ENCODE measurements at places on chromosomes 2 and 18.

GRCh38 chr2:179331061-179331460 lies 66.4 kb upstream of the SESTD1 start:
- no peaks in the 10 kb centered on the region for H3K36me3 ChIP-seq
- no peaks in the 10 kb centered on the region for H3K27me3 ChIP-seq
- H3K4me3 ChIP-seq: no peak overlapping the region
- no peak for DNase-seq

DNA sequence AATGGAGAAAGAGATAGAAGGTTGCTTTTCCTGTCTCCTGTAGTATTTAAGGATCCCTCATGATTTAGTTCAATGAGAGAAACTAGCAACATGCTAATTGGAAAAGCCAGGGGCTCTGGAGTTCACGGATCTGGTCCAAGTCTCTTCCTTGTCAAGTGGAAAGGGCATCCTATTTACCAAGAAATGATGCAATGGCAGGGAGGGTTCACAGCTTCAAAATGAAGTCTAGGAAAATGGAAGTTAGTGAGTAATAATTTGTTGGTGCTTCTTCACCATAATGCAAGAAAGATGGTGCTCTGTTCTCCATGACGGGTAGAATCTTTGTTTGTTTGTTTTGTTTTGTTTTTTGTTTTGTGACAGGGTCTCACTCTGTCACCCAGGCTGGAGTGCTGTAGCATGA lies 34.6 kb upstream of the SP3 start:
- H3K4me1 ChIP-seq: no peaks in the 10 kb centered on the region
- no peaks in the 10 kb centered on the region for H3K36me3 ChIP-seq
- no peak overlapping the region for H3K27ac ChIP-seq
- DNase-seq: no peak
- H3K4me3 ChIP-seq: no peak overlapping the region
- H3K27me3 ChIP-seq: no peaks in the 10 kb centered on the region

GRCh38 chr2:201196003-201196402 lies 13.1 kb downstream of the CASP10 start:
- H3K4me3 ChIP-seq: no peak overlapping the region
- H3K27me3 ChIP-seq: no peaks in the 10 kb centered on the region
- peaks cover 39% of the 10 kb centered on the region for H3K4me1 ChIP-seq
- H3K27ac ChIP-seq: no peak overlapping the region

- no peaks in the 10 kb centered on the region for H3K36me3 ChIP-seq
- H3K4me1 ChIP-seq: peaks cover 26% of the 10 kb centered on the region
Observed at GRCh38 chr2:73970141-73970803, 14.4 kb upstream of the TET3 start.

DNA sequence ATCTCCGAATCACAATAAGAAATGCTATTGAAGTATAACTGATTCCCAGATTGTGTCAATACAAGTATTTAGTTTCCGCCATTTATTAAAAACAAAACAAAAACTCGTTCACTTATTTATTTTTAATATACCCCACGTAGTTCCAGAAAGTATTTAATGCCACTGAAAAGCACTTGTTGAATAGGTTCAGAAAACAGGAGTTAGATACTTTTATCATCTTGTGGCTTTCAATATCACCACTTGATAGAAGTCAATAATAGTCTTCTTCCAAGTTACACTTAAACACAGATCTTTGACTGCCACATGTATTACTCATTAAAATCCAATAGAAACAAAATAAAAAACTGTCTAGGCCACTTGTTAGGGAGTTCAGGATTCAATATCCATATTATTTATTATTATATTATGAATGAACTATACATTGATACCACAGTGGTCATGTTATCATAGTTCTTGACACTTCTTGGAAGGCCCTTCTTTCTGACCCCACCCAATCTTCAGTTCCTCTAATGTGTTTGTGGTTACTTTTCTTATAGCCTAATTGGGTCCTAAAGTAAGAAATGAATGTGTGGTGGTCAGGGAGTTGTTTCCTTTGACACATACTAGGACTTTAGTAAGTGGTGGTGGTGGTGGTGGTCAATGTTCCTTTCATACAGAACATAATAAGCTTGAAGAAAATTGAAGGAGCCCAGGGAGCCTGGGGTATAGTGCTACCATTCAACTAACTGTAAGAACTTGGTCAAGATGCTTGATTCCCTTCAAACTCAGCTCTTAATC lies 221.3 kb upstream of the ITGA4 start:
- H3K4me3 ChIP-seq: no peak overlapping the region
- no peak for DNase-seq
- H3K4me1 ChIP-seq: no peaks in the 10 kb centered on the region
- no peak overlapping the region for H3K27ac ChIP-seq
- no peaks in the 10 kb centered on the region for H3K27me3 ChIP-seq
- H3K36me3 ChIP-seq: no peaks in the 10 kb centered on the region

DNA sequence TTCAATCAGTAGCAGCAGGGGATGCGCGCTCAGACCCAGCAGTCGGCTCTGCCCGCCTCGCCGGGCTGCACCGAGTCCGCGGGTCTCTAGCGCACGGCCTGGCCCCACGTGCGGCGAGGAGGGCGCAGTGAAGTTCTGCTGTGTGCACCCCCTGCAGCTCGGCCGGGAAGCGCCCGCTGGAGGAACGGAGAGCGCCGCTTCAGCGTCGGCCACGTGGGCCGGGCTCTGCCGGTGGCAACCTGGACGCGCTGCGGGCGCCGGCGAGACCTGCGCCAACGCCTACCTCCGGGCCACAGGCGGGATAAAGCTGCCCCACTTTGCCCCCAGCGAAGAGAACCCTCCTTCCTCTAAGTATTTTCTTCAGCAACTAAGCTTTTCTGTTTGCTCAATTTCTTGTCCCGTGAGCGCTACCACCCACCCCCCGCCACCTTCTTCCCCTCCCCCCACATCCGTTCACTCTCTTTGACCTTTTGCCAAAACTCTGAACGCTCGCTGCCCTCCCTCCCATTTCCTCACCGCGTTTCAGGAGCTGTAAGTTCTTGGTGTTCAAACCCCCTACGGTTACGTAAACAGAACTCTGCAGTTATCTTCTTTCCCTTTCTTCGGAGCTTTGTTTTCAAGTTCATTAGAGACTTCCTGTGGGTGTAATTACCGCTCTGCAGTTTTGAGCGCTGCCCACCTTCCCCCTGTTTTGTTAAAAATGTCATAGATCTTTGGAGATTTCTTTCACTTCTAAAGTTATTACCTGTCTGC lies 42.6 kb upstream of the EDAR start:
- DNase-seq: peak; percentile 51
- no peaks in the 10 kb centered on the region for H3K27me3 ChIP-seq
- H3K4me3 ChIP-seq: peak overlapping the region; percentile 47
- H3K36me3 ChIP-seq: no peaks in the 10 kb centered on the region
- peaks cover 43% of the 10 kb centered on the region for H3K4me1 ChIP-seq

- H3K36me3 ChIP-seq: no peaks in the 10 kb centered on the region
- H3K4me1 ChIP-seq: peaks cover 6% of the 10 kb centered on the region
- H3K27me3 ChIP-seq: no peaks in the 10 kb centered on the region
Observed at GRCh38 chr2:195486987-195487644, 169.9 kb upstream of the SLC39A10 start.

- H3K27me3 ChIP-seq: no peaks in the 10 kb centered on the region
- no peaks in the 10 kb centered on the region for H3K4me1 ChIP-seq
- H3K27ac ChIP-seq: no peak overlapping the region
Observed at GRCh38 chr2:79798776-79799175, 285.9 kb downstream of the CTNNA2 start.

DNA sequence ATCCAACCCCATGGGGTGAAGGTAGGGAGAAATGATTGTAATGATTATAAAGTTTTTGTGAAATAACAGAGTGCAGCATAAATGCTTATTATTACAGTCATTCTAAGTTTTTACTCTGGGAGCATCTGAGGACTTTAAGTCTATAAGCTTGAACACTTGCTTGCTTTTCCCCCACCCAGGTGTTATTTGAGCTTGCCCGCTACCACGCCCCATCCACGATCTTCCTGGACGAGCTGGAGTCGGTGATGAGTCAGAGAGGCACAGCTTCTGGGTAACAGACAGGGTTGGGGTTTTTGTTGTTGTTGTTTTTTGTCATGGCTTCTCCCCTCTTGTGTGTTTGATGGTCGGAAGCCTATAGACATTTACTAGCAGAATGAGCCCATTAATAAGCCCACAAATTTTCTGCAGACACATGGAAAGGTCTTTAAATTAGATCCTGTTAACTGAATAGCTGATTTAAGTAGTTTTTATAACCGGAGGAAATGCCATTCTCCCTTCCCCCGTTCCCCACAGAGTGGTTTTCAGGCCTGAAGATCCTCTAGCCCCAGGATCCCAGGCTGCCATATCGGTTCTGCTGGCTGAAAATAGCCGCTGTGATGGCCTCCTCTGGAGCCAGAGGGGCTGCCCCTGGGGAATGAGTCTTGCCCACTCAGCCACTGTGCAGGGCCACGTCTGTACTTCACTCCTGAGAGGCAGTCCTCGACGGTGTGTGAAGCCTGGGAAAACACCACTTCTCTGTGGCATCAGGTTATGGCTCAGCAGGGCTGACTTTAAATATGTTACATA lies 39.9 kb upstream of the ELOA2 start:
- H3K27me3 ChIP-seq: no peaks in the 10 kb centered on the region
- H3K36me3 ChIP-seq: no peaks in the 10 kb centered on the region
- no peak overlapping the region for H3K27ac ChIP-seq
- H3K4me1 ChIP-seq: no peaks in the 10 kb centered on the region
- H3K4me3 ChIP-seq: no peak overlapping the region

GRCh38 chr2:156333951-156334495 lies 1.5 kb upstream of the NR4A2 start:
- no peaks in the 10 kb centered on the region for H3K27me3 ChIP-seq
- DNase-seq: no peak
- peak overlapping the region; percentile 85 for H3K4me3 ChIP-seq
- peaks cover 21% of the 10 kb centered on the region for H3K4me1 ChIP-seq

DNA sequence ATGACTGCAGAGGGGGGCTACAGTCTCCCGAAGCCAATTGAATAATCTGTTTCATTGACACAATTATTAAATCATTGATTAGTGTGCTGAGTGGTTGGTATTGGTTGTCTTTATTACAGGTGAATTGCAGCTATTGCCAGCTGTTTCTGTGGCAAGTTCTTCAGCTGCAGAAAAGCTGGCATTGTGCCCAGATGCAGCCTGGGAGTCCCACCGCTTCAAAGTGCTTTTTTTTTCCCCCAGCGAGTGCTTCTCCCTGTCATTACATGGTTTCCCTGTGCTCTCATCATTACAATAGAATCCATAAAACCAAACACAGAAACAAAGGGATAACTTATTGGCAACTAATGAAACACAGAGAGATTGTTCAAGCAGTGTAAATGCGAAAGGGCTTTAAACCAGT lies 164.7 kb downstream of the GRB14 start:
- H3K27me3 ChIP-seq: no peaks in the 10 kb centered on the region
- H3K4me1 ChIP-seq: no peaks in the 10 kb centered on the region
- no peak overlapping the region for H3K27ac ChIP-seq
- no peak overlapping the region for H3K4me3 ChIP-seq
- no peak for DNase-seq

DNA sequence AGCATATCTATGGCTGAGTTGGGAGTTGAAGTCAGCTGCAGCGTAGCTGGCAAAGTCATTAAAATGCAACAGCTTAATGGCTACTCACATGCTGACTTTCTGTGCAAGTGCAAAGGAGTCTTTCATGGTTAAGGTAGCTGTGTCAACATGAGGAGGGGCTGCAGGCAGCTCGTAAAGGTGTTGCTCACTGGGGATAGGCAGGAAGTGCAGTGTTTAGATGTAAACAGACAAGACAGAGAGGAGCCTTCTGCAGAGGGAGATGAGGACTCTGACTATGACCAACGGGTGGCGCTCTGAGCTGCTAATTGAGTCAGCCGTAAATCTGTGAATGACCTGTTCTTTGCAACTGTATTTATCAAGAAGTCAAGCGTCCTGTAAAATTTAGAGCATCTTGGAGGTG lies 22.3 kb upstream of the CAVIN2 start:
- DNase-seq: no peak
- H3K4me1 ChIP-seq: no peaks in the 10 kb centered on the region
- no peak overlapping the region for H3K27ac ChIP-seq

- no peak for DNase-seq
- no peaks in the 10 kb centered on the region for H3K4me1 ChIP-seq
- no peaks in the 10 kb centered on the region for H3K36me3 ChIP-seq
- H3K27me3 ChIP-seq: no peaks in the 10 kb centered on the region
- no peak overlapping the region for H3K4me3 ChIP-seq
Observed at GRCh38 chr2:208607694-208608093, 201.1 kb downstream of the PTH2R start.

All from effector memory CD4-positive, alpha-beta T cell (primary cell).